ENCODE measurements at places on chromosomes 16 and 17.

- no peak overlapping the region for H3K27ac ChIP-seq
- H3K4me1 ChIP-seq = peaks cover 19% of the 10 kb centered on the region
- no peaks in the 10 kb centered on the region for H3K27me3 ChIP-seq
- DNase-seq = peak; percentile 33
Observed at GRCh38 chr17:76501827-76502307, 644 bp upstream of the RHBDF2 start.

- H3K27ac ChIP-seq = no peak overlapping the region
- H3K27me3 ChIP-seq = no peaks in the 10 kb centered on the region
- no peaks in the 10 kb centered on the region for H3K4me1 ChIP-seq
Observed at GRCh38 chr17:51275381-51275780, 15.0 kb downstream of the UTP18 start.

- H3K4me1 ChIP-seq = no peaks in the 10 kb centered on the region
- no peak overlapping the region for H3K4me3 ChIP-seq
- no peaks in the 10 kb centered on the region for H3K27me3 ChIP-seq
- H3K36me3 ChIP-seq = no peaks in the 10 kb centered on the region
Observed at GRCh38 chr16:65816556-65816955, 549.9 kb upstream of the CDH5 start.

- H3K4me1 ChIP-seq = no peaks in the 10 kb centered on the region
- H3K36me3 ChIP-seq = no peaks in the 10 kb centered on the region
- H3K27ac ChIP-seq = no peak overlapping the region
Observed at GRCh38 chr17:71757156-71757555, 363.7 kb upstream of the SOX9 start.

- no peaks in the 10 kb centered on the region for H3K36me3 ChIP-seq
- H3K4me1 ChIP-seq = peaks cover 5% of the 10 kb centered on the region
- H3K27me3 ChIP-seq = no peaks in the 10 kb centered on the region
- no peak overlapping the region for H3K27ac ChIP-seq
- no peak overlapping the region for H3K4me3 ChIP-seq
Observed at GRCh38 chr16:51579652-51580360, 428.7 kb upstream of the SALL1 start.

DNA sequence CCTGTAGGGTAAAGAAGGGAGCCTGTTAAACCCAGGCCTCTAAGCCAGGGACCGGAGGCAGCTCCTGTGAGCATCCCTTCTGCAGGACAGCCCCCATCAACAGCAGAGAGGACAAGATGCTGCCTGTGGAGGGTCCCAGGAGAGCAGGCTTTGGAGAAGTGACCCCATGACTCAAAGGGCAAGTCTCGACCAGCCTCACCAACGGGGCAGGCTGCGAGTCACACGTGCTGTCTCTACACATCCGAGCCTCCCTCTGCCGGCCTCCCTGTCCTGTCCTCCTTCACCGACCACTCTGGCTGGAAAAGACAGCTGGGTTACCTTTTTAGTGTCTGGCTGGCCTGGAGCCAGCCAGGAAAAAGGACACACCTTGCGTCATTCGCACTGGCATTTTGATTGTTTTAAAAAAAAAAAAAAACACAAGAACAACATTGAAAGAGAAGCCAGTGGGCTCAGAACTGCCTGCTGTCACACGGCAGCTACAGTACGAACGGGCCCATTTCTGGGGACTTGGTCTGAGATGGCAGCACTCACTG lies 74.5 kb upstream of the RCVRN start:
- no peak overlapping the region for H3K4me3 ChIP-seq
- H3K27ac ChIP-seq = no peak overlapping the region
- H3K36me3 ChIP-seq = no peaks in the 10 kb centered on the region
- no peak for DNase-seq

GRCh38 chr16:23754594-23755483 lies at the start of gene CHP2:
Gene CHP2, plus strand, starts transcription at chr16:23755026. Its CDS starts 24 bp downstream, at chr16:23755050.
- H3K27me3 ChIP-seq = peaks cover 9% of the 10 kb centered on the region
- peak; percentile 6 for DNase-seq
- H3K36me3 ChIP-seq = no peaks in the 10 kb centered on the region
- no peak within 1 kb of the TSS for H3K27ac ChIP-seq
- H3K4me1 ChIP-seq = no peaks in the 10 kb centered on the region

DNA sequence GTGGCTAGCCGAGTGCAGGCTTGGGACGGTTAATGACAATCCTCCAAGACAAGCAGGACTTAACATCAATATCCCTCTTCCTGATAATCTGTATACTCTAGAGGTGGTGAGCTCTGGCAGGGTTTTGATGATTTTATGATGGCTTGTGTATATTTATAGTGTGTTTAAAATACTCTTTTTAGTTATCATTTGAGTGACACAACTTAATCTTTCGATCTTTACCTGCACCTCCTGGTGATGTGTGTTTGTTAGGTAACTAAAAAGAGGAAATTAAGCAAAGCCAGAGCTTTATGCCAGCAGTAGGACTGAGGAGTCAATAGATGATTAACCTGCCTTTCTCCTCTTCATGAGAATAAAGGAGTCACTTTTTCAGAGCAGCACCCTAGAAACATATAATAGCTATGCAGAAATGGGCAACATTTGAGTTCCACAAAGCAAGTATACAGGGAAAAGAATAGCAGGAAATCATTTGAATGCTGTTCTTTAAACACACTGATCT lies 210.5 kb downstream of the IRX3 start:
- H3K27me3 ChIP-seq = no peaks in the 10 kb centered on the region
- no peak overlapping the region for H3K4me3 ChIP-seq
- DNase-seq = no peak
- no peaks in the 10 kb centered on the region for H3K4me1 ChIP-seq

DNA sequence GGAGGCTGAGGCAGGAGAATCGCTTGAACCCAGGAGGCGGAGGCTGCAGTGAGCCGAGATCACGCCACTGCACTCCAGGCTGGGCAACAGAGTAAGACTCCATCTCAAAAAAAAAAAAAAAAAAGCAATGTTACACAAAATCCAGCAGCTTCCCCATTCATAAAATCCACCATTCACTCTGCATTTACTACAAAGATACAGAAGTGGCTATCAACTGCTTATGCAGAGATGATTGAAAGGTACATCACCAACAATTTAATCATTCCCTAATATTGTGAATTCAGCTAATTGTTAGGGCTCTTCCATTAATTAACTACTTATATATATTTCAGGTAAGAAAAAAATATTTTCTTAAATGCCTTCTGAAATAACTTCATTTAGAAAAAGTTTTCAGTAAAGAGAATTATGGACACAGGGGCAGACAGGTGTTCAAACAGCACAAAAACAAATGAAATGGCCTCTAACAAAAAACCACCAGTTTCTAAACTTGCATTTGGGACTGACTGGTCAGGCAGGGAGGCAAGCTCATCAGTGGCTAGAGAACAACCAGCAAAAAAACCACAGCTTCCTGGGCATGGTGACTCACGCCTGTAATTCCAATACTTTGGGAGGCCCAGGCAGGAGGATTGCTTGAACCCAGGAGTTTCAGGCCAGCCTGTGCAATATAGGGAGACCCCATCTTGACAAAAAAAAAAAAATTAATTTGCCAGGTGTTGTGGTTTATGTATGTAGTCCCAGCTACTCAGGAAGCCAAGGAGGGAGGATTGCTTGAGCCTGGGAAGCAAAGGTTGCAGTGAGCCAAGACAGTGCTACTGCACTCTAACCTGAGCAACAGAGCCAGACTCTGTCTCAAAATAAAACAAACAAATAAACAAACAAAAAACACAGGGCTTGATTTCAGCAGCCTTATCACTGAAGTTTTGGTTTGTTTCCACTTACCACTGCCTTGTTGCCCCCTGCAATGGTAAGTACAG lies 26.3 kb downstream of the ERN1 start:
- no peak for DNase-seq
- H3K4me3 ChIP-seq = no peak overlapping the region
- no peaks in the 10 kb centered on the region for H3K27me3 ChIP-seq
- no peaks in the 10 kb centered on the region for H3K36me3 ChIP-seq
- no peaks in the 10 kb centered on the region for H3K4me1 ChIP-seq

DNA sequence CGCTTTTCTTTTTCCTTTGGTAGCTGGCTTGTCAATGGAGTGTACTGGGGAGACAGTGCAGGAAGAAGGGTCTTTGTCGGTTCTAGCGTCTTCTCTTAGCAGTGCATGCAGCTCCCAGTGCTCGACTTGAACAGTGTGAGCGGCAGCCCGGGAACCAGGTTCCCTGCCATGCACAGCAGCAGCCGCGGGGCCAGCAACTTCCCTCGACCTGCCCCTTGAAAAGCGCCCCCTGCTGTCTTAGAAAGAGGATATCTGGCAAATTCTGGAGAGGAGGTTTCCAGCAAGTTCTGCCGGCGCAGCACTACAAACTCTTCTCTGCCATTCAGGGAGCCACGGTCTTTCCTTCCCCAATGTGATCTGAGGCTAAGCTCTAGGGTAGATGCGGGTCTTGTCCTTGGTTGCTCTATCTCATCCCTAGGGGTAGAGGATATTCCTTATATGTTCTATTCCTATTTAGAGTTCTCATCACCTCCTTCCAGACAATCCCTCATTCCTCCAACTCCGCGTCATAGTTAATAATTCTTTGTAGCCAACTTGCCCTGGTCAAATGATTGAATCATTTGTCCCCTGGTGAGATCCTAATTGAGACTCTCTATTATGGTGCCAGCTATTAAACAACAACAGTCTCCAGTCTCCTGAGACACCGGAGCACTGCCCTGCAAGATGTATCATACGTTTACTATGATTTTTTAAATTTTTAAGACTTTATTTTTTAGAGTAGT lies 451.3 kb downstream of the PMP22 start:
- DNase-seq = peak; percentile 85
- no peaks in the 10 kb centered on the region for H3K36me3 ChIP-seq
- H3K4me1 ChIP-seq = no peaks in the 10 kb centered on the region
- no peak overlapping the region for H3K27ac ChIP-seq

GRCh38 chr17:35046740-35047283 lies 16.7 kb downstream of the RFFL start:
- H3K4me3 ChIP-seq = no peak overlapping the region

DNA sequence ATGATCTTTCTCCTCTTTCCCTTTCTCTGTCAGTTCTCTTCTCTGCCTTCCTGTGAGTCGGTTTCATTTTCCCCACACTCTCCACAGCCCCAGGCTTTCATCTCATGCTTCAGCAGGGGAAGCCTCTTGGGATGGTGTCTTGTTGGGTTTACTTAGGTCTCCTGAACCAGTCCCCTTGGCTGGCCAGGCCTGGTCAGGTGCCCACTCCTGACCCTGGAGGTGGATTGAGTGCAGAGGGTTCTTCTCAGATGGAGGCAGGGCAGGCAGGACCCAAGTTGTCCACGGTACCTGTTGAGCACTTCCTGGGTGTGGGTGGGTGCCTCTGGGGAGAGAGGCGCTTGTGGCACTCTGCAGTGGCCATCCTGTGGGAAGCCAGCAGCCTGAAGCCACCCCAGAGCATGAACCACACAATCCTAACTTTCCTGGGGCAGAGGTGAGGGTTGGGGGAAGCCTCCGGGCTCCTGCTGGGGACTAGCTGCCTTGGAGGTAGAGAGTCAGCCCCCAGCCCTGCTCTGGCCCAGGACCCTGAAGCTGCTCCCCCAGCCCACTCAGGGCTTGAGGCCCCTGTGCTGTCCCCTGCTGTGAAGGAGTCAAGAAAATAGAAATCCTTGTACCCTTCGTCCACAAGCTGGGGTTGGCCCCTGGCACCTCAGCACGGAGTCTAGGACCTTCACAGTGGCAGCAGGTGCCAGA lies 2.0 kb upstream of the RAP1GAP2 start:
- no peak for DNase-seq
- no peak overlapping the region for H3K27ac ChIP-seq
- H3K4me1 ChIP-seq = no peaks in the 10 kb centered on the region
- no peak overlapping the region for H3K4me3 ChIP-seq

GRCh38 chr16:89001117-89002027 lies 24.4 kb upstream of the CBFA2T3 start:
- H3K27me3 ChIP-seq = no peaks in the 10 kb centered on the region
- no peak overlapping the region for H3K4me3 ChIP-seq
- no peaks in the 10 kb centered on the region for H3K36me3 ChIP-seq

DNA sequence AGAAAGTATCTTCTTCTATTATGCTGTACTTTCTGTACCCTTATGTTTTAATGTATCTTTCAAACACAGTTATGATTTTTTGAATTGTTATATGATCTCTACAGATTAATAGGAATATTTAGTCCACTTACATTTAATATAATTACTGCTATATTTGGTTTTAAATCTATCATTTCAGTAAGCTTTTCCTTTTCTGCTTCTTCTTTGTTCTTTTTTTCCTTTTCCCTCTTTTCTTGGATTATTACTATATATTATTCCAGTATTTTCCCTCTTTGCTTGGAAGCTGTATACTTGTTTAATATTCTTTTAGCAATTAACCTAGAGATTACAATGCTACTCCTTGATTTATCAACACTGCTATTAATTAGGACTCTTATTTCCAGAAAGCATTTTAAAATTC lies 13.5 kb downstream of the TLE7 start:
- H3K27ac ChIP-seq = no peak overlapping the region
- no peak for DNase-seq
- no peak overlapping the region for H3K4me3 ChIP-seq
- no peaks in the 10 kb centered on the region for H3K27me3 ChIP-seq
- no peaks in the 10 kb centered on the region for H3K36me3 ChIP-seq
- H3K4me1 ChIP-seq = no peaks in the 10 kb centered on the region

GRCh38 chr17:39165178-39165840 lies 652 bp downstream of the ARL5C start:
- H3K4me1 ChIP-seq = no peaks in the 10 kb centered on the region
- no peaks in the 10 kb centered on the region for H3K36me3 ChIP-seq
- peak overlapping the region; percentile 46 for H3K4me3 ChIP-seq
- peaks cover 10% of the 10 kb centered on the region for H3K27me3 ChIP-seq

- H3K4me3 ChIP-seq = no peak overlapping the region
- H3K27ac ChIP-seq = no peak overlapping the region
- H3K36me3 ChIP-seq = no peaks in the 10 kb centered on the region
- DNase-seq = no peak
- H3K27me3 ChIP-seq = no peaks in the 10 kb centered on the region
Observed at GRCh38 chr17:10337976-10338375, 34.8 kb downstream of the MYH13 start.

DNA sequence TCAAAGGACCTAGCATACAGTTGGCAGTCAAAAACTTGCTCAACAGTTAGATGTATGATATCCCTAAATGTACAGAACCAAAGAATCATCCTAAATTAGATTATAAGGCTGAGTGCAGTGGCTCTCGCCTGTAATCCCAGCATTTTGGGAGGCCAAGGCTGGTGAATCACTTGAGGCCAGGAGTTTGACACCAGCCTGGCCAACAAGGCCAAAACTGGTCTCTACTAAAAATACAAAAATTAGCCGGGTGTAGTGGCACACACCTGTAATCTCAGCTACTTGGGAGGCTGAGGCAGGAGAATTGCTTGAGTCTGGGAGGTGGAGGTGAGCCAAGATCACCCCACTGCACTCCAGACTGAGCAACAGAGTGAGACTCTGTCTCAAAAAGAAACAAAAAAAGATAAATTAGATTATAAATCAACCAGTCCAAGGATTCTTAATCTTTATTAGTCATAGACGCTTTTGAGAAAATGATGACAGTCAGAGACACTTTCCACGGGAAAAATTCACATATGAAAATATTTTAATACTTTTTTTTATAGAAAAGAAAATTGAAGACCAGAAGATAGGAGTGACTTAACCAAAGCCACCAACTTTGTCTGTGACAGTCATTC lies 77.6 kb downstream of the MMD start:
- H3K4me1 ChIP-seq = no peaks in the 10 kb centered on the region
- no peak overlapping the region for H3K4me3 ChIP-seq
- no peaks in the 10 kb centered on the region for H3K27me3 ChIP-seq
- no peak for DNase-seq
- H3K27ac ChIP-seq = no peak overlapping the region

- H3K4me1 ChIP-seq = peaks cover 3% of the 10 kb centered on the region
- H3K4me3 ChIP-seq = peak overlapping the region; percentile 57
- no peaks in the 10 kb centered on the region for H3K36me3 ChIP-seq
Observed at GRCh38 chr17:80220736-80221215, 549 bp downstream of the SLC26A11 start.
